ENCODE measurements at places on chromosomes 2 and 18.

GRCh38 chr2:237500681-237501424 lies 13.8 kb downstream of the MLPH start:
- DNase-seq, result no peak

DNA sequence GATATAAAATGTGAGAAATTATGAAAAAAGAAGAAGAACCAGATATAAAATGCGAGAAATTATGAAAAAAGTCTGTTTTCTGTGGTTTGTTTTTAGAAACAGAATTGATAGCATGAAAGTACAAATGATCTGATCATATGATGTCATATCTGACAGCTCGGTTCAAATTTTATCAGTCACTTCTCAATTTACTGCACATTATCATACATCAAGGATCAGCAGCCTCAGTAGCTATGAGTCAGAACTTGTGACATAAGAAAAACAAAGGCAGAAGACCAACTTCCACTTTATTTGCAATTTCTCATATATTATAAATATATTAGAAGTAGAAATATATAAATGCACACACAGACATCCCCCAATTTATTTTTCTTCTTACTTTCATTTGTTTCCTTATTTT lies 634.0 kb downstream of the LRP1B start:
- DNase-seq, result no peak

- DNase-seq, result no peak
Measured at GRCh38 chr2:150601280-150602038, 114.0 kb upstream of the RND3 start.

DNA sequence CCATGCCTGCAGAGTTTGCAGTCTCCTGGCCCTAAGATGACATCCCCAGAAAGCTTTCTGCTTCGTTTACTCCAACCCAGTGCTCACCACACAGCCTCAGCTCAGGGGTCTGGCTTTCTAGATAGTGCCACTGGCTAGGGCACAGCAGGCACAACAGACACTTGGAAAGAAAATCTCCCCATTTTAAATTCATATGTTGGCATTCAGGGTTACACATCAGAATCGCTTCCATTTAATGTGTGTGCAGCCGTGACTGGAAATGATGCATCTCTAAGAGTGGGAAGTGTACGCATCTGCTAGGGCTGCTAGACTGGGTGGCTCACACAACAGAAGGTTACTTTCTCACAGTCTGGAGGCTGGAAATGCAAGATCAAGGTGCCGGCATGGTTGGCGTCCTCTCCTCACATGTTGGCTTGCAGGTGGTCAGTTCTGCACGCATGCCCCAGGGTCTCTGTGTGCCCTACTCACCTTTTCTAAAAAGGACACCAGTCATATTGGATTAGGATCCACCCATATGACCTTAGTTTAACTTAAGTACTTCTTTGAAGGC lies 329.4 kb upstream of the RAB12 start:
- no peak for DNase-seq

DNA sequence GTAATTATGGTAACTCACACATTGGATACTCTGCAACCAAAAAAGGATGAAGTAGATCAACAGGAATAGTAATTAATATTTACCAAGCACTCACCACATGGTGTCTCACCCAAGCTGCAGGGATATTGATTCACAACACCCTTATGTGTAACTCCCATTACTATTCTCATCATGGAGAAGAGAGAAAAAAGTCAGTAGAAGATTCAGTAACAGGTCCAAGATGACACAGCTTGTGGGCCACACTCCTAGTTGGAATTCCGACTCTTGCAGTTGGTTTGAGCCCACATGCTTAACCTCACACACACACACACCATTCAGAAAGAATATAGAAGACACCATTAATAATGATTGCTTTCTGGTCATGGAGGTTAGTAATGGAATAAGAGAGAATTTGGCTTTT lies 1.7 kb upstream of the MLPH start:
- DNase-seq, result no peak

DNA sequence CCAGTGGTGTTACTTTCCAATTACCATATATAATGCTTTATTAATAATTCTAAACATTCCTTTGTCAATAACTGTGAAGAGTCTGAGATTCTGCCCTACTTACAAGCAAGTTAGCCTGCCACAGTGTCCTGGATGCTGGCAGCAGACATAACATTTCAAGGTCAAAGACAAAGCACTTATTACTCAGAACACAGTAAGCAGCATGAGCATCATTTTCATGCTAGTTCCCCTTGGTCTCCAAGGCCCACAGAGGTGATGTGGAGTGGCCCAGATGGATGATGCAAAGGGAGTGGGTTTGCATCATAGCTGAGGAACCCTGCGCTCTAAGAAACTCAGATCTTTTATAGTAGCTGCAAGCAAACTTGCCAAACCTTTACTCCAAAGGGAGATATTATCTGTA lies 349.7 kb downstream of the ZEB2 start:
- DNase-seq, result no peak

- no peak for DNase-seq
Measured at GRCh38 chr2:175755169-175755568, 246.9 kb downstream of the LNPK start.

- DNase-seq, result no peak
Measured at GRCh38 chr18:42274488-42275137, 319.6 kb downstream of the PIK3C3 start.

GRCh38 chr2:217966423-217967070 lies 36.2 kb downstream of the TNS1 start:
- DNase-seq, result no peak

DNA sequence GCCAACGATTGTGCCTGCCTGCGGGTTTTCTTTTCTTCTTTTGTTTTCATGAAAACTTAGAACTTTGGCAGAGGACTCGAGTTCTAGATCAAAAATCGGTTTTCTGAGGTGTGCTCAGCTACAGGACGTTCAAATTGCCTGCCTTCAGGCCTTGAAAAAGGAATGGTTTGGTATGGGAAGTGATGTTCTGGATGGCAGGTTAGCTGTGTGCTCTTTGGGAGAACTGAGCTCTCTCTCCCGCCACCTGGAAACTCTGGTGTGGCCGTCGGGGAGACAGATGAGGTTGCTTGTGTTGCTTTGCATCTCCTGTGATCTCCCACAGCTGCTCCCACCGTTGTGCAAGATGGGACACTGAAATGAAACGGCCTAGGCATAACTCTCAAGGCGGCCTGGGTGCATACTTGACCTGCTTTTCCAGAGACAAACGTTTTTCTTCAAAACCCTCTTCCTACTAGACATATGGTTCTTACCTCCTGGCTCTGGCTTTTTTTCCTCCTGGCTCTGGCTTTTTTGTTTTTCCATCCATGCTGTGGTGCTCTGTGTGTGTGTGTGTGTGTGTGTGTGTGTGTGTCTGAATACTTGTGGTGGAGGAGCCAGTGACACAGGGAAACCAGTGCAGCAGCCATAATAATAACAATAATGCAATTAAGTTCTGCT lies 2.0 kb downstream of the FMNL2 start:
- peak; percentile 19 for DNase-seq
